HFF-Myc (cell line): ENCODE measurements at places on chromosomes 3 and 15.

DNA sequence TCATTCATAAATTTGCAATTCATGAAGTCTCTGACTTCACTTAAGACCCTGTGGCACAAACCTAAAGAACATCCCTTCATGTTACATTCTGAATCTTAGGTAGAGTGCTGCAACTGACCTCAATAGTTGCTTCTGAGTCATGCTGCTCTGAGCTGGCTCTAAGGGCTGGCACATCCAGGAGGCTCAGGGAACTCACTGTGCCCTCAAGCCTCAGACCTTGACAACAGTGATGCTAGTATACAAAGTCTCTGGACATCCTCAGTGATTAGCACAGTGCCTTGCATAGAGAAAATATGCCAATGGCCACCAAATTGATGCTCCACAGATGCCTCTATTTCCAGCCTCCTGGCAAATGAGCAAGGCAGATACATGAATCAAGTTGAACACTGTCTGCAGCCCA, 740.9 kb upstream of the LMCD1 start:
- no peak for DNase-seq

DNA sequence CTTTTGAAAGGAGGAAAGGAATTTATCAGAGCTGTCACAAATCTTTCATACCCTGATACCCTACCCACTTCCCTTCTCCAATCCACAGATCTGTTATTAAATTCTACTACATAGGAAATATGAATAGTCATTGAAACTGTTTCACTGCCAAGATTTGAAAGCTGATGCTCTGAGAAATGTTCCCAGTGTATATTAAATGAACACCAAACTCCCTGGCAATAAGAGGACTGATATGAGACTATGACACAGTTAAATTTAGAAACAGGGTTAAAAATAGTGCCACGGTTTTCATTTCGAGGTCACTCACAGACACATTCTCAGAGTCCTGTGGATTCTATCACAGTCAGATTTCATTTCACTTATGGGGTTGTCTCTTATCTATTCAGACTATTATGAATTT, 27.2 kb upstream of the GBE1 start:
- DNase-seq: no peak

DNA sequence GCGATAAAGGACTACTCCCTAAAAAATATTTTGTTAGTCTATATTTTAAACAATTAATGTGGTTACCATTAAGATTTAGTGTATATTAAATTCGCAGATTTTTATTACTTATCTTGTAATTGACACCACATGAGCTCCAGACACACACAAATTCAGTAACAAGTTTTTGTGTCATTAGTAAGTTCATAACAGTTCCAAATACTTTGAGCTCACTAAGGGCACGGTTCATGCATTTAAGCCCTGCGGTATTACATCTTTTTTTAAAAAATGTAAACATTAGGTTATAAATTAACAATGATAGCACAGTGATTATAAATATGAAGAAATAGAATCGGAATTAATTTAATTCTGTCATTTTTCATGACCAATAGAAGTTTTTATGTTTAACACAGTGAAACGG, 317.3 kb downstream of the ZNF385D start:
- DNase-seq: no peak

DNA sequence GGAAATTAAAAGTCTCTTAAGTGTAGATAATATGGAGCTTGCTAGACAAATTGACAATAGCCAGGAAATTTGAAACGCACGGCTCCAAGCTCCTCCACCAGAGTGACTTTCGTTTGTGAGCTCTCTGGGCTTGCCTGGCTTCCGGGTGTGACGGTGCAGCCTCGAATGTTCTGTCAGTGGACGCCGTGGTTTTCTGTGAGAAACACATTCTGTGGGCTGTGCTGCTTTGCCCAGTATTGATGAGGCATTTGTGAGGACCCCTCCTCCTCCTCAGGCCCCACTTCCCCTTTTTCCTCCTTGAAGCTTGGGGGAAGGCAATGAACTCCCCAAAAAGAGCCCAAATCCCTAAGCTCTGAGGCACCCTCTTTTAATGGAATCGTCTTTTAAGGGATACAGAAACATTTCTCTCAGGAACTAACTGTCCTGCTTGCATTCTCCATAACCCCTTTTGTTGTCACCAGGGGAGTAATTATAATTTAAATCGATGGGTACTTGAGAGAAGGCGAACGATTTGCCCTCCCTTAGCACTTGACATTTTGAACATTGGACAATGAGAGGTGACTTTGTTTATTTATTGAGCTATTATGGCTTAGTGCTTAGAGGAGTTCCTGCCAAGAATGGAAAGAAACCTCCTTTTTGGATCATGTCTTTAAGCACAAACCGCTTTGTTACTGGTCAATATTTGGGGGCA, 40.8 kb downstream of the POLR2M start:
- no peak for DNase-seq

DNA sequence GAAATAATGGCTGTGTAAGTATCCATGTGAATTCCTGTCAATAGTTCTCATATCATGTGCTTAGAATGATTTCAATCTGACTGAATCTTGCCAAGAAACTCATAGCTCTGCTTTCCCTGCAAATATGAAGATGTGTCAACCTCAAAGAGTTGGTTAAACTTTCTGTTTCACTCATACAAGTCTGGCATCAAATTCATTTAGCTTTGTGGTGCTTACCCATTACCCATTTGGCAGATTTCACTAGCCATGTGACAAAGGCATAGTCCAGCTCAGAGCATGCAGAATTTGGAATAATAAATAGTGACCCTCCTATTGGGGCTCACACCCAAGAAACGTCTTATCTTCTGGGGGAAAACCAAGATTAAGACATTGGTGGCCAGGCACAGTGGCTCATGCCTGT, 256.6 kb upstream of the TPRG1 start:
- DNase-seq: no peak

DNA sequence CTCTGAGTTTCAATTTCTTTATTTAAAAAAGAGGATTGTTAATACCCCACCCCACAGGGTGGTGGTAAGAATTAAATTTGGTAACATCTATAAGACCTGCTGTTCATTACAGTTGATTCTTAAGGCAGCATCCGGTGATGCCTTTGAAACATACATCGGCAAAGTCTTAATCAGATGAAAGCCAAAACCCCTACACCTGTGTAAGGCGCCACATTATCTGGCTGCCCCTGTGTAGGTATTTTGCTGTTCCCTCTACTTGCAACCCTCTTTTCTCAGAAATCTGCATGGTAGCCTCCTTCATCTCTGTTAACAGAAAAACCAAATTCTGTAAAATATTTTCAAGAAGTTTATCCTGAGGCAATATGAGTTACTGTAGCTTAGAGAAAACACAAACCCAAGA, 90.0 kb downstream of the ST6GAL1 start:
- no peak for DNase-seq

GRCh38 chr3:127747751-127748521, 74.4 kb downstream of the MGLL start:
- peak; percentile 42 for DNase-seq

DNA sequence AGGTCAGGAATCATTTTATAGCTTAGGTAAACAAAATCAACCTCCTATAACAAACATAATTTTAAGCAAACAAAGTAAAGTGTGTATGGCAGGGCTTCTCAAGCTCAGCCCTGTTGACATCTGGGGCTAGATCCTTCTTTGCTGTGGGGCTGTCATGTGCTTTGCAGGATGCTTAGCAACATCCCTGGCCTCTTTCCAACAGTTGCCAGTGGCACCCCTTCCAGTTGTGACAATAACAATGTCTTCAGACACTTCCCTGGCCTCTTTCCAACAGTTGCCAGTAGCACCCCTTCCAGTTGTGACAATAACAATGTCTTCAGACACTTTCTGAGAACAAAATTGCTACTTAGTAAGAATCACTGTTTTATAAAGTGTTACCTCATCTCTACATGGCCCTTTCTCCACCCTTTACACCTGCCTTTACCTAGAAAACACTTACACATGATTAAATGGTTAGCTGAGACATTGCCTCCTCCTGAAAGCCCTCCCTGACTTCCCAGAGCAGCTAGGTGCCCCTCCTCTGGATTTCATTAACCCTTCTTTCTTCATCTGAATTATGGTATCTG, 194.0 kb upstream of the LMCD1 start:
- DNase-seq: no peak

GRCh38 chr3:61154457-61155198, 96.6 kb downstream of the FHIT start:
- DNase-seq: no peak

- no peak for DNase-seq
Measured at GRCh38 chr15:97504031-97504792, 456.3 kb upstream of the ARRDC4 start.

GRCh38 chr3:62168356-62168755, 205.0 kb downstream of the FEZF2 start:
- no peak for DNase-seq

DNA sequence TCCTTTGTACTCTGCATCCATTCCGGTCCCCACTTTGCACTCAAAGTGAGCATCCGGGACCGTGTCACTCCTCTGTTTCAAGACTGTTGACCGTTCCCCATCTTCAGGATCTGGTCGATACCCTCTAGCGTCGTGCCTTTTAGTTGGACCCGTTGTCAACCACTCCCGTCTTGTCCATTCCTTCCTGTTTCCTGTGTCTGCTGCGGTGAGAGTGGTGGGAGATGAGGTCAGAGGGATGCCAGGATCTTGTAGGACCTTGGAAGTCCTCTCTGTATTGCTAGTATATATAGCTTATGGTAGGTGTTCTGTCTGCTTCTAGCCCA, 624 bp downstream of the BRK1 start:
- DNase-seq: no peak

DNA sequence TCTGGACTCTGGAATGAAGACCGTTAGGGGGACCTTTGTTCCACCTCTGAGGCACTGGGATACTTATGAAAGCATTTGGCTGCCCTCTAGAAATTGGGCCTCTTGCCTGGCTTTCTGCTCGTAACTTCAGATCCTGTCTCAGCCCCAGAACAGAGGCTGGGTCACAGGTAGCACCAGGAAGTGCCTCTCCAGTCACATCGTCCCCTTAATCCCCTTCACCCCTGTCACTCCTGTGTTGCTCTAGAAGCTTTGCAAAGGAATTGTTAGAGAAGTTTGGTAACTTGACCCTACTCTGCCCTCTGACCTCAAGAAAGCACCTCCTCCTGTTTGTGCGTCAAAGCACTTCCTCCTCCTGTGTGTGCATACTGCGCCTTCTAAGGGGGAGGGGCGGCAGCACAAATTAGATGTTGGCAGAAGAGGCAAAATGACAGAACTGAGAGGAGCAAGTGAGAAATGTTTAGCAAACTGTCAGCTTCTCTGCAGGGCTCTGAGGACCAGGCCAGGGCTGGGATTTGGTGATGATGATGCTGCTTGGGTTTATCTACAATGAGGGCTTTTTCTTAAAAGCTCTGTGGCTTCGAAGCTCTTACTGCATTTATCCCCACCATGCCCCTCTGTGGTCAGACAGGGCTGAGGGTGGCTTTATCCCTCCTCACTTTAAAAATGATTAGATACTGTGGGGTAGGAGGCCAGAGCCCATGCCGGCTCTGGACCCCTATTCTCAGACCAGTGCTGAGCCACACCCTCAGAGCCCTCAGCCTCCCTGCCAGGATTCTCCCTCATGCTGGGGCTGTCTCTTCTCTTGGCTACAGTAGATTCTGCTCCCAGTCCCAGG, 76.2 kb downstream of the LARS2 start:
- no peak for DNase-seq

DNA sequence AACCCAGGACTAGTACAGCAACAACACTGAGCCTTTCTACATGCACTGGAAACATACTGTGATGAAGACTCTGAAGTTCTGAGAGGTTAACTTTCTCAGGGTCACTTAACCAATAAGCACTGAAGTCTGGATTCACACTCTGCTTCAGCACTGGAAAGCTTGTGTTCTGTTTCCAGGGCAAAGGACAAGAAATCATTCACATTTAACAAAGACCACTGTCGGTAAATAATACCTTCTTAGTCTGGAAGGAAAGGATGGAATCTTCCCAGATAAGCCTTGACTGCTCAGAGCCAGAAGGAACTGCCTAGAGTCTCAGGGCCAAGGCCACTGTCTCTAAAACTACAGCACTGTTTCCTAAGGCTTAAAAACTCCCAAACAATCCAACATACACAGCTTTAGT, 4.3 kb upstream of the GLYCTK start:
- no peak for DNase-seq

GRCh38 chr3:58824285-58824684, 157.7 kb upstream of the FAM3D start:
- peak; percentile 56 for DNase-seq

GRCh38 chr3:176974279-176974678, 223.0 kb downstream of the TBL1XR1 start:
- no peak for DNase-seq

DNA sequence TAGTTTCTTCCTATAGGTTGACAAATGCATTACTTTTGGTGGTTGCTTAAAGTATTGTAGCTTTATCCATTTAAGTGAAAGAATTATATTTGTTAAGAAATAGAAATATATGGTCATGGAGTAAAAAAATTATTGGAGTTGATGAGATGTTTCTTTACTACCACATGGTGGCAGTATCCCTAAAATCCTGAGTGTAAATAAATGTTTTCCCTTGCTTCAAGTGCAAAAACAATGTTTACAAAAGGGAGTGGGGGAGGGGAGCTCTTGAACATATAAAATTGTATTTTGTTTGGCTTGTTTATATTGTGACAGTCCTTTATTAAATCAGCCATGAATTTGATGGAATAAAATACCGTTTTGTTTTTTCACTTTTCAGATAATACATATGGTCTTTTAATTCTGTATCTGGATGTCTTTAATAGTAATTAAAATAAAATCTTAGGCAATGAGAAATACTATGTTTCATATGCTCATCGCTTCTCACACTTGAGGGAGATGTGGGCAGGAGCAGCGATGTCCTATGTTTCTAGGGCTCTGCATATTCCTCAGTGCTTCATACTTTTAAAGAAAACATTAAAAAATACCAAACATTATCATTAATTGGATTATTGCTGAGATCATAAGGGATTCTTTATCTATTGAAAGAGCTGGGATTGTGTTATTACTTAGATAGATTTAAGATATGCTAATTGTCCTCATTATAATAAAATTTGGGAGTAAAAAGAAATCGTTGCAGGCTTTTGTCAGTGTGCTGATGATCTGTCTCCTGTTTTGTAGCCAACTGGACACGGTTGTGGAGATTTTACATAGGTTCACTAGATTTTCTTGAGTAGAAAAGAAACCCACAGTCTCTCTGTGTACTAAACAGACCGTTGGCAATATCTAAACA, 349.7 kb downstream of the TUSC7 start:
- DNase-seq: no peak

DNA sequence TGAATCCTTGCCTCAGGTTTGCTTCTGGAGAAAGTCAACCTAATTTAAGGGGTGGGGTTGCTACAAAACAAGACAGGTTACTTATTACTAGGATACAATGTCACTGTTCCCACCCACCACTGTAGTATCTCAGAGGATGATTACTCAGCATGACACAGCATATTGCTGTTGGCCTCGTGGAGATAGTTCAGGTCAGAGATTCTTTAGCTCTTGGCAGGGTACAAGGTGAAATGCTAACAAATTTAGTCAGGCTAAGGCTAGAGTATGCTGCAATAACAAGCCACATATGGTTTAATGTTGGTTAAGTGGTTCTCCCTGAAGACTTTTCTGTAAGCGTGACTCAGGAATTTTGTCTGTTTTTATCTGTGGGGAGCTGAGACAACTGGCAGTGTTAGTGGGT, 161.8 kb downstream of the EDEM1 start:
- DNase-seq: no peak
